ENCODE measurements at places on chromosomes 12 and 14. TPM values are rescaled to one million over a fixed set of nuclear protein-coding genes. Genes with fewer than 3 reads are reported as not detected.

The NFATC4 gene
- polyA plus RNA-seq: 72.6 TPM

The TPH2 gene
- polyA plus RNA-seq: 0.18 TPM

The CLECL1 gene
- 0.21 TPM for polyA plus RNA-seq

The ITGB7 gene
- polyA plus RNA-seq: 1.7 TPM

The HPD gene
- polyA plus RNA-seq: 3.2 TPM

The FAM181A gene
- polyA plus RNA-seq: not detected

The KCNMB4 gene
- polyA plus RNA-seq: 20.1 TPM

The RSRC2 gene
- polyA plus RNA-seq: 193 TPM

The IRF9 gene
- 68.9 TPM for polyA plus RNA-seq

The ASIC1 gene
- polyA plus RNA-seq: 5.5 TPM

The SLCO1C1 gene
- polyA plus RNA-seq: 0.60 TPM

The IAPP gene
- not detected for polyA plus RNA-seq

The TTC7B gene
- polyA plus RNA-seq: 36.7 TPM

Measured in renal pelvis (tissue), 12 donors.